ENCODE measurements at places on chromosomes 3 and 15.

GRCh38 chr15:100528833-100529428 is at the start of gene CERS3:
Gene CERS3, minus strand, starts transcription at chr15:100528950. Its CDS starts 27,101 bp downstream, at chr15:100501849.
- DNase-seq, result no peak

GRCh38 chr15:59191855-59192237 is 14.8 kb upstream of the LDHAL6B start:
- no peak for DNase-seq

GRCh38 chr3:16658004-16658924 is 53.0 kb upstream of the DAZL start:
- peak; percentile 36 for DNase-seq

- DNase-seq, result peak; percentile 14
These were observed 94.0 kb upstream of the MEX3B start for GRCh38 chr15:82139823-82140268.

GRCh38 chr3:143974271-143975238 is 2.9 kb downstream of the DIPK2A start:
- DNase-seq, result peak; percentile 35

DNA sequence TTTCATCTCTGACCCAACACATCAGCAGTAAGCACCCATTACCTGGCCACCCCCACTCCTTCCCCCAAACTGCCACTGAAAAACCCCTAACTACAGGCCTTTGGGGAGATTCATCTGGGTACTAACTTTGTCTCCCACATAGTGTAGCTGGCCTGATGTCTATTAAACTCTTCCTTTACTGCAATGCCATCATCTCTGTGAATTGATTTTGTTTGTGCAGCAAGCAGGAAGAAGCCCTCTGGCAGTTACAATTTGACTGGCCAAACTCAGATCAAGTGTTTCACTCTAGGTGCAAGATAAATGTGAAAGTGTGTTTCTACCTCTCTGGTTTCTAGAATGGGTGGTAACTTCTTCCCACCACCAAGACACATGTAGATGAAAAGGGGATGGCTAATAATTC is 26.7 kb upstream of the OR5K4 start:
- DNase-seq, result no peak

DNA sequence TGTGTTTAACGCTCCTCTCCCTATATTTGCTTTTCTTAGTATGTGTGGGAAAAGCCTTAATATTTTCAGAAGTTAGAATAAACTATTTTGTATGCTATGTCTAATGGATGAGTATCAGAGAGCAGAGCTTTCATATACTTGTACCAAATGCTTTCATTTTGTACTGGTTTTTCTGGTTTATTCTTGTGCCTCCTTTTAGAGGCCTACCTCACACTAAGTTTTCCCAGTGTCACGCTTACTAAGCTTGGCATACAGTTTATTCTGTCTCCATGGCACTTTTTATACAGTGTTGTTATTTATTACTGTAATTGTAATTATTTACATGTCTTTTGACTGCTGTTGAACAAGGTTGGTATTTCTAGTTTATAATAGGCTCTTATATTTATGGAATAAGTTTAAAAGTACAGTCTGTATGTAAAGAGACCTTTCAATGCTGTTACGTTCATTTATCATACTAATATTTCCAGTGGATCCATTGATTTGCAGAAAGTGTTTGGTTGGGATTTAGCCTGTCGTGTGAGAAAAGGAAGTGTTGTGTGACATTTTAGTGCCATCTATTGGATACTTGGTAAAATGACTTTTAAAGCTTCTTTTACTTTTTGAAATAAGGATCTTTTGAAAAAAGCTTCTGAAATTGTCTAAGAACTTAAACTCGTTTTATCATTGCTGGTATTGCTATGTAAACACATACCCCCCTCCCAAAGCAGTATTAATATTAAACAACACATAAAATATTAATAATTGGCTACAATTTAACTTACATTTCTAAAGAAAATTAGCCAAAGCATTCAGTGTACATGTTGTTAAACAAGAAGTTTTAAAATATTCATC is 5.2 kb upstream of the EBLN2 start:
- DNase-seq, result peak; percentile 3

GRCh38 chr3:148727231-148727630 is 29.5 kb downstream of the AGTR1 start:
- DNase-seq, result peak; percentile 81

DNA sequence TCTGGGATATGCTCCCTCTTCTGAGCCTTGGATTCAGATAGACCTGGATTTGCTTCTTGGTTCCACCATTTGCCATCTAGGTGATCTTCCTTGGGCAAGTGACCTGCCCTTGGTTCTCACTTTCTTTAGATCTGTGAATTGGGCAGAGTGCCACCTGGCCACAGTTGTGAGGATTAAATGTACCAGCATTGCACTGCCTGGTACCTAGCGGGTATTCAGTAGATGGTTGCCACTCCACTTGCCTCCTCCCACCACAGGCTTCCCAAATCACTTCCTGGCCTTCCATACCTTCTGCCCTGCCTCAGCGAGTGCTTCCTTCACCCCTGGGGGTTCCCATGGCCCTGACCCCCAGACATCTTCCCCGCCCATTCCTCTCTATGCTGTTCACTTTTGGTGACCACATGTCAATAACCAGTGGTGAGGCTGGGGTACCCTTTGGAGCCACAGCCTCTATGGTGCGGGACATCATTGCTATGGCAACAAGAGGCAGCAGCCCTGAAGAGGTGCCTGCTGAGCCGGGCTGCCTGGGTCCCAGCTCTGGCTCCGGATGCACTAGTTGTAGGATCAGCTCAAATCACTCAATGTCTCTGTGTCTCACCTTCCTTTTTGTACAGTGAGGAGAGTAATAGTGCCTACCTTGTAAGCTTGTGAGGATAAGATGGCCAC is 40.5 kb downstream of the CMTM7 start:
- no peak for DNase-seq

- no peak for DNase-seq
These were observed 5.9 kb upstream of the MUC4 start for GRCh38 chr3:195817578-195818135.

GRCh38 chr3:103499132-103499900 is 1064.5 kb downstream of the ZPLD1 start:
- no peak for DNase-seq

GRCh38 chr3:13785853-13786436 is 93.9 kb downstream of the WNT7A start:
- DNase-seq, result no peak

- no peak for DNase-seq
These were observed 164.5 kb downstream of the VGLL4 start for GRCh38 chr3:11479221-11479620.

GRCh38 chr3:185164428-185165217 is 11.8 kb upstream of the C3orf70 start:
- DNase-seq, result no peak

- DNase-seq, result no peak
These were observed 375.1 kb upstream of the RBMS3 start for GRCh38 chr3:28905798-28906197.

DNA sequence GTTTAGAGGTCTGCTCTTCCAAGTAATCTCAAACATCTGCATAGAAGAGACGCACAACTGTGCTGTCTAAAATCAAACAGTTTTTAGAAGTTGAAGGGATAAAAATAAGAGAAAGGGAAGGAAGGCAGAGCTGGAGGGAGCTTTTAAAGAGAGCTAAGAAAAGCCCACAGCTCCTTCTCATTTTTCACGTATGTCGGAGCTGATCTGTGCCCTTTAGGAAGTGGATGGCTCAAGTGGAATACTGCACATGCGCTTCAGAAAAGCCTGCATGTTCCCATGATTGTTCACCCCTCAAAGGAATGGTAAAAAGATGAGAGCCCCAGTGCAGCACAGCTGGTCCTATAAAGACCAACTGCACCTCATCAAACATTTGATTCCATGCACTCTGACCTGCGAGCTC is 207.2 kb downstream of the ADAMTS17 start:
- DNase-seq, result no peak

DNA sequence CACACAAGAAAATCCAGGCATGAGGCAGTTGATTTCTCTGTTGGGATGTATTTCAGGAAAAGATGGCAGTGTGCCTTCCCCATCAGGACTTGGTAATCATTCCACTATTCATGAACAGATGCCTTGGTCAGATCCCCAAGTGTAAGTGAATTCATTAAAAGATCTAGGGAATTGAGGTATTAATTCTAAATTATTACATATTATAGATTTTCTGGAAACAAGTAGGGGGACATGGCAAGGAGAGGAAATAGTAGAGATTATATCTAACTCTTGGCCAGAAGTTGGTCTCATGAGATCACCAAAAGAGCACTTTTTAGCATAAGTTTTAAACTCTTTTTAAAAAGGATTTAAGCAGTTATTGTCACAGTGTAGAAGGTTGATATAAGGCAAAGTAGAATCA is 74.4 kb upstream of the MDFIC2 start:
- no peak for DNase-seq

- no peak for DNase-seq
These were observed 12.4 kb upstream of the ATP10A start for GRCh38 chr15:25875566-25875965.

- no peak for DNase-seq
These were observed 46.8 kb downstream of the BHLHE40 start for GRCh38 chr3:5026046-5026362.

DNA sequence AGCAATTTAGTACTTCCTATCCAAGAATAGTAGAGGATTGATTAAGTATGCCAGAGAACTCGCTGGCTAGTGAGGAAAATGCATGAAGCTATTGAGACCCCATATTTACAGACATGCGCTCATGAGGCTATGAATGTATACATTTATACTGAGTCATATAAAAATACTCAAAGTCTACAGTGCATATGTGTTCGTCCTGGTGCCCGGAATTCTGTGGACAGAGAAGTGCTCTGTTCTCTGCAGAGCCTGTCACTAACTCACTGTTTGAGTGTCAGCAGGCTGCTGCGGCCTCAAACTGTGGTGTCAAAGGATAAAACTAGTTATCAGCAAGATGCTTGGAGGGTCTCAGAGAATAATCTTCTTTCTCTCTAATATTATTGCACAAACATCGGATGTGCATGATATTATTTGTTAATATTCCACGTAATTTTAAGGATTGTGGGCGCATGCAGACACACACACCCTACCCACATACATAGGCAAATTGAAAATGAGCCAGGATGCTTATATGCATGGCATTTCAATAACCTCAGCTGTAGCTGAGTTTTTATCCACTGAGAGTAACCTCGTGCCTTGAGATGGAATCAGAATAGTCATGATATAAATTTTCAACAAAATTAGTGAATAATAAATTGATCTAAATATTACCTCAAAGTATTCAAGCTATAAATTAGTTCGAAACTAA is 50.0 kb upstream of the TSC22D2 start:
- no peak for DNase-seq

DNA sequence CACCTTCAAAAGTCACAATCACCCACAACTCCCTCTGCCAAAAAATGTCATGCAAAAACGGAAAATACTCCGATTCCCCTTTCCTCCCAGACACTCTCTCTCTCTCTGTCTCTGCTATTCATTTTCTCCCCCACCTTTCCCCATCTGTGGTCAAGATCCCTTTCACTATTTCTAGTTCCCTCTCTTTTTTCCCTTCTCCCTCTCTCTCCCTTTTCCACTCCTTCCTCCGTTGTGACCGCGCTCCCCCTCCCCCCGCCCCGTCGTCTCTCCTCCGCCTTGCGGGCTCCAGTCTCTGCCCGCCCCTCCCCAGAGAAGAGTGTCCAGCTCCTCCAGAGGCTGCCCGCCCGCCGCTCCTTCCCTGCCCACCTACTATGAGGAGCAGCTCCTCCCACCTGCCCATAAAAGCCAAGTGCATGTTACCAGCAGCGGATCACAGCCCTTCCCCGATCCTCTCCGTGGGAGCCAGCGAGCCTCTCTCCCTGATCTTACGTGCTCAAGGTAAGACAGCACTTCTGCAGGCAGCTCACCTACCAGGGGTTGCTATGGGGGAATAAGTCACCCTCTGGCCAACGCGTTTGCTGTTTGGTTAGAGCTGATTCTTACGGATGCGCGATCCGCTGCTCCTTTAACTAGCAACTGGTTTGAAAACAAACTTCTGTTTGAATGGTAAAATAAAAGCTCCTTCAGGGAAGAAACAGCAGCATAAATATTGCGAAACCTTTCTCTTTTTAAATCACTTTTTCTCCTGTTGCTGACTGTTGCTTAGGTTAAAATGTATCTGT is at the start of gene COL8A1:
Gene COL8A1 (plus strand): TSS at position 428 of the 782 bp plus-strand sequence. CDS start 152,089 bp downstream, outside the sequence.
- peak; percentile 60 for DNase-seq

GRCh38 chr15:60695713-60696522 is 217.0 kb upstream of the ICE2 start:
- DNase-seq, result no peak

DNA sequence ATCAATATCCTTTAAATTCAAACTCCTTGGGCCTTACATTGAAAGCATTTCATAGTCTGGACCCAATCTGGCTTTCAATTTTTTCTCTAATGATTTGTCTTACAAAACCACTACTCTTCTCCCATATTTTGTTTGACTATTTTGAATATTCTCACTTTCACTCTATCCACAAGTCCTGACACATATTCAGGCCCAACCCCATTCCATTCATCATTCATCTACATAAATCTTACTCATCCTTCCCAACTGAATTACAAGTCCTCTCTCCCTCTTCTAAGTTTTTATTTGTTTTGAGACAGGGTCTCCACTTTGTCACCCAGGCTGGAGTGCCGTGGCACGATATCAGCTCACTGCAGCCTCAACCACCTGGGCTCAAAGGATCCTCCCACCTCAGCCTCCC is 43.6 kb downstream of the TOP2B start:
- no peak for DNase-seq

DNA sequence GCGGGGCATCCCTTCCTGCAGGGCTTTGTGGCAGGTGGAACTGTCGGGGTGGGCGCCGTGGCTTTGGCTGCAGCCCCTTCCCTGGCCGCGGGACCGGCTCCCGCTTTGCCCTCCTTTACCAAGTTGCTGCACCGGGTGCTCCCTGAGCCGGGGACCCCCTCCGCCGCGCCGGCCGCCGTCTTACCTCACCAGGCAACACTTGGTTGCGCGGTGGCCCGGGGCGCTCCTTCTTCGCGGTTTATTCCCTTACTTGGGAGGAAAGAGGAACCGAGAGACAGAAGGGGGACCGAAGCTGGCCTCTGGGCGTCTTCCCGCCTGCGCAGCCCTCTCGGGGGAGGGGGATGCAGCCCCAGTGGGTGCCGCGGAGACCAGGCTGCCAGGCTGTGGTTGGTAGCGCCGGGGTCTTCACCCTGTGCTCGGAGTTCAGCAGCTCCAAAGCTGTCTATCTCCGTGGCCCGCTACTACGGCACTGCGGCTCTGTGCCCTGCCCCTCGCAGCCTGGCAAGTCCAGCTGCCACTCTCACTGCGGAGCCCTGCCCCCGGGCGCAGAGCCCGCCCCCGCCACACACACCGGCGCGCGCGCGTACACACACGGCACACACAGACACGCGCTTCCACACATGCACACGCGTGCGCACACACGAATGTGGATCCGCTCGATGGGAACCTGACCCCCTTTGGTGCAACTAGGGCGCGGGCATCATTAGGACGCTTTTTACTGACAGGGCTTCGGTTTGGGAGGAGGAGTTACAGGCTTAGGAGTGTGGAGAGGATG is at the start of gene DGKG:
Gene DGKG (minus strand): TSS at position 473 of the 775 bp plus-strand sequence. CDS start 41,775 bp downstream, outside the sequence.
- peak; percentile 78 for DNase-seq

GRCh38 chr15:85607842-85608241 is 186.9 kb downstream of the KLHL25 start:
- no peak for DNase-seq

GRCh38 chr15:59444980-59445545 is 7.1 kb downstream of the FAM81A start:
- DNase-seq, result no peak
